Activated T-cell treated with anti-CD3 and anti-CD28 coated beads for 4 hours (primary cell): ENCODE measurements at places on chromosomes 16 and 17.

DNA sequence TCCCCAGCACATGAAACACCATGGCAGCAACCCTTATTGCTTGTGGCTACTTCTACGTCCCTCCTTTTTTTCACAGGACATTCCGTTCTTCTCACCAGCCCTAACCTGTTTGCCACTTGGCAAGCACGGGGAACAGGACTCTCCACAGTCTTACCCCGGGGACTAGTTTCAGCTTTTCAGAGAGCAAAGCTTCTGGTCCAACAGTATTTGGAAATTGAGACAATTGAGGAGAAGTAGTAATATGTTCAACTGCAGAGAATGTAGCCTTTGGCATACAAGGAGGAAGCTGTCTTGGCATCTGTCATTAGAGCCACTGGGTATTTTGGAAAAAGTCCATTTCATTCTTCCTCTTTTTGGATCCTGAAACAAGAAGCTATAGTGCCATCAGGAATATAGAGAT lies 65.7 kb downstream of the MAP2K6 start:
- no peak for DNase-seq

GRCh38 chr16:67961551-67961957 lies 6.9 kb downstream of the SLC12A4 start:
- DNase-seq, result no peak

DNA sequence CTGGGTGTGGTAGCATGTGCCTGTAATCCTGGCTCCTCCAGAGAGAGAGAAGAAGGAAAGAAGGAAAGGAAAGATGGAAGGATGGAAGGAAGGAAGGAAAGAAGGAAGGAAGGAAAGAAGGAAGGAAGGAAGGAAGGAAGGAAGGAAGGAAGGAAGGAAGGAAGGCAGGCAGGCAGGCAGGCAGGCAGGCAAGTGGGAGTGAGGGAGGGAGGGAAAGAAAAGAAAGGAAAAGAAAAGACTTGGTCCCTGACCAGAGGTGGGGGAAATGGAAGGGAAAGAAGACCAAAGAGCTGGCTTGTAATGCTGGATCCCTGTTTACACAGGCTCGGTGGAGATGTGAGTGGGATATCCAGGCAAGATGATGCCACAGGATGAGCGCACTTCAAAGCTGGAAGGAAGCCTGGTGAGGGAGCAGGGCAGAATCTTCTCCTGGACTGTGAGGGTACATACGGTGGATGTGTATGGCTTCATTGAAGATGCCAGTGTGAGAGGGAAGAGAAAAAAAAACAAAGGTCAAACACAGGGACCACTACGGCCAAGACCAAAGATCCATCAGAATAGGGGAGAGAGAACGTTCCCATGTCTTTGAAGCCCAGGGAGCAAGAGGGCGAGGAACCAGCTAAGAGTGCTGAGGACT lies 2.1 kb downstream of the CES1 start:
- DNase-seq, result no peak

DNA sequence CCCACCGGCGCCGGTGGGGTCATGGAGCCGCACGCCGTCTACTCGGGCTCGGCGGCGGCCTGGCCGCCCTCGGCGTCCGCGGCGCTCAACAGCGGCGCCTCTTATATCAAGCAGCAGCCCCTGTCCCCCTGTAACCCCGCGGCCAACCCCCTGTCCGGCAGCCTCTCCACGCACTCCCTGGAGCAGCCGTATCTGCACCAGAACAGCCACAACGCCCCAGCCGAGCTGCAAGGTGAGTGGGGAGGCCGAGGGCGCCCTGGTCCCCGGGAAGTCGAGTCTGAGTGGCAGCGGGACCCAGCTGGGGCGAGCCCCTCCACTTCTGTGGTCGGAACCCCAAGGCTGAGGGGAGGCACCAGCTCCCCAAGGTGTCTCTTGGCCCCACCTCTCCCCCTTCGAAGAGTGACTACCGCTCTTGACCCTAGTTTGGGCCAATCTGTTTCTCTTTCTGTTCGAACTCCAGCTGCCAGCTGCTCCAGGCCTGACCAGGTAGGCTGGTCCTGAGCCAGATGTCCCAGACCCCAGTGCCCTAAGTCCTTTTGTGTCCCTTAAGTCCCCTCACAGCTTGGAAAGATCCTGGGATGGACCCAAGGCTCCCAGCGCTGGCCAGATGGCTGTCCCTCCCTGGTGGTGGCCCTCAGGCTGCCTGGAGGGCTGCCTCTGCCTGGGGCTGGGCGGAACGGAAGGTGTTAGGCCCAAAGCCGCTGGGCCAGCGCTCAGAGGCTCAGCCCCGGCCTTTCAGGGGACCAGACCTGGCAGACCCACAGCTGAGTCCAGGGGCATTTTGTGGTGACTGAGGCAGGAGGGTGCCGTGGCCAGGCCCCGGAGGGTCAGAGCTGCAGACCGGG lies 1.2 kb downstream of the FOXF1 start:
- no peak for DNase-seq

DNA sequence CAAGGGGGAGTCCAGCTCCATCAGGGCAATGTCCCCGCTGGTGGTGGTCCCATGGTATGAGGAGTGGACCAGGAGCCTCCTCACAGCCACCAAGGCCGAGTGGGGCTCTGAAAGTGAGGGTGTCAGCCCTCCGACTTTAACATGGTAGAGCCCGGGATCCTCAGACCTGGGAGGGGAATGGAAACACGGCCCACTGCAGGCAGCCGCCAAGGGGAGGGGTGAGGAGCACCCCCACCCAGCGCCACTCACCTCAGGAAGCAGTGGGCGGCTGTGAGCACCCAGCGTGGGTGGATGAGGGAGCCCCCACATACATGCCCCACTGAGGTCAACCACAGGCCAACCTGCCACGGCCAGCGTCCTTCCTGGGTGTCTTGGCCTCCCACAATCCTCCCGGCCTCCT lies 10.8 kb downstream of the ZG16B start:
- DNase-seq, result no peak

- DNase-seq, result no peak
These were observed 78.2 kb upstream of the MON1B start for GRCh38 chr16:77112746-77113145.

DNA sequence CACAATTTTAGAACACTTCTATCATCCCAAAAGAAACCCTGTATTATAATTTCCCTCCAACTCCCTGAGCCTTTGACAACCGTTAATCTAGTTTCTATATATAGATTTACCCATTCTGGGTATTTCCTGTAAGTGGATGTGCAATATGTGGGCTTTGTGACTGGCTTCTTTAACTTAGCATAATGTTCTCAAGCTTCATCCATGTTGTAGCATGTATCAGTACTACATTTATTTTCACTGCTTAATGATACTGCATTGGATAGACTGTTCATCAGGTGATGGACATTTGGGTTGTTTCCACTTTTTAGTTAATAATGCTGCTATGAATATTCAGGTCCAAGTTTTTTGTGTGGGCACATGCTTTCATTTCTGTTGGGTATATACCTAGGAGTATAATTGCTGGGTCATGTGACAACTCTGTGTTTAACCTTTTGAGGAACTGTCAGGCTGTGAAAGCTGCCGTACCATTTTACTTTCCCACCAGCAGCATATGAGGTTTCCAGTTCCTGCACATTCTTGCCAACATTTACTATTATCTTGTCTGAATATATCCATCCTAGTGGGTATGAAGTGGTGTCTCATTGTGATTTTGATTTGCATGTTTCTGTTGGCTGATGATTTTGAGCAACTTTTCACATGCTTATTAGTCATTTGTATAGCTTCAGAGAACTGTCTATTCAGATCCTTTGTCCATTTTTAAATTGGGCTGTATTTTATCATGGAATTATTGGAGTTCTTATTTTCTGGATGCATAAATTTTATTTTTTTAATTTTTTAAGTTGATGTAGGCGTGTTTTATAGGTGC lies 16.4 kb downstream of the REXO5 start:
- no peak for DNase-seq

DNA sequence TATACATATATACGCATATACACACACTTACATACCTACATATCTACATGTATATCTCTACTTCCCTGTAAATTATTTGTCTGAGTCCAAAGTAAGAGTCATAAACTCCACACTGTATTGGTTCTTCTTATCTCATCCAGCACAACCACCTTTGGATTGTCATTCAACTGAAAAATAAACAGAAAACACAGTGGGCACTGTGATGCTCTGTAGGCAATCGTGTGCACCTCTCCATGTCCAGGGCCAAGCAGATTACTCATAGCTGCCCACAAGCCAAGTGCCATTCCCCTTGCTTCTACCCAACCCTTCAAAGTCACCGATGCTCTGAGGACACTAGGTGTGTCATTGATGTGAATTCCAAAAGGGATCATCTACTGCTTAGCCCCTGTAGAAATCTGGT lies 12.9 kb upstream of the TEKT3 start:
- DNase-seq, result no peak

DNA sequence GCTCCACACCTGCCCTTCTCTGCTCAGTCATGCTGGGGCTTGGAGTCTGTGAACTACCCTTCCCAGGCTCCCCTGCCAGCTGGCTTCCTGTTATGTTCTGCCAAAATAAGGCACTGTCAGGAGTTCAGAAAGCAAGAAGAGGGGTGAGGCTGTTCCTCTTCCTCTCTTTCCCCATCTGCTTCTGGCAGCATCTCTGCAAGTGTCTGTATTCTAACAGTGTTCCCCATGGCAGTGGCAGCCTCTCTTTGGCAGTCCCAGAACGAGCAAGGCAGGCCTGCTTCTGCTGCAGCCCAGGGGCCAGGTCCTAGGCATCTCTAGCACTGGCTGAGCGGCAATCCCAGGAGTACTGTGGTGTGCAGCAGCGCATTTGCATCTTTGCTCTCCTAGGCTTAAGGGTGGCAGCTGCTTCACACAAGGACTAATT lies 219.1 kb downstream of the STX8 start:
- DNase-seq, result no peak

- no peak for DNase-seq
These were observed 122.0 kb upstream of the CHMP6 start for GRCh38 chr17:80869481-80870145.

DNA sequence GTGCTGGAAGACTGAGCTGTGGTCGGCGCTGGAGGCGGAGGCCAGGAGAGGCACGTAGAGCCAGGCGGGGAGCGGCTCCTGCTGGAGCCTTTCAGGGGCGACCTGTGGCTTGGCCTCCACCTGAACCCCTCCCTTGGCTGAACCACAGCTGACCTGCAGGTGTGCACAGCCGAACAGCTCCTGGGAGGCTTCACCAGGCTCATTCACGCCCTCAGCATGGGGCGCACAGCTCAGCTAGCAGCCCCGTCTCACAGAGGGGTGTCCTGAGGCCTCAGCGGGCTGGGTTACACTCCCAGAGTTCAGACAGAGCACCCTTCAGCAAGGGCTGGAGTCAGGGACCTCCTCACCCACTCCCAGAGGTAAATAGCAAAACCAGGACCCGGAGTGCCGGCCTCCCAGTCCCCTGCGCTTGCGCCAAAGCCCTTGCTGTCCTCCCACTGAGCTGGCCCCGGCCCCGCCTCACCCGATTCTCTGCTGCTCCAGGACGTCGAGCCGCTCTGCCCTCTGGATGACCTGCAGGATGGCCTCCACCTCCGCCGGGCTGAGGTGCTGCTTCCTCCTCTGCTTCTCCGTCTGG lies 31.7 kb downstream of the RPH3AL start:
- DNase-seq, result no peak

DNA sequence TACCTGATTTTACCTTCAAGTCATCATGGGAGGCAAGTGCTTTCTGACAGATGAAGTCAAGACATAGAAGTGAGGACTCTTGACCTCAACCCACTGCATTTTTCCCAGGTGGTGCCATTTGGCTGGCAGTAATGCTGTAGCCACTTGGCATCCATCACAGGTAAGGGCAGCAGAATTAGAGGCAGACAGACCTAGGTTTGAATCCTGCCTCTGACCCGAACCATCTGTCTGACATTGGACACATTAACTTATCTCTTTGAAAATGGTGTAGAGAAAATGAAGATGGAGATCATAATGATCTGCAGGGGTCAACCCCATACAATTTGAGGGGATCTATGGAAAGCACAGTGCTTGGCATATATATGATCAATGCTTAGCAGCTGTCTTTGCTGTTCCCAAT lies 505.5 kb downstream of the NPIPA7 start:
- no peak for DNase-seq

GRCh38 chr17:44324092-44324570 lies 492 bp downstream of the SLC25A39 start:
- no peak for DNase-seq

GRCh38 chr16:84528322-84528721 lies 23.9 kb upstream of the MEAK7 start:
- DNase-seq, result no peak

GRCh38 chr17:30552994-30553566 lies 75.9 kb downstream of the GOSR1 start:
- DNase-seq, result no peak

DNA sequence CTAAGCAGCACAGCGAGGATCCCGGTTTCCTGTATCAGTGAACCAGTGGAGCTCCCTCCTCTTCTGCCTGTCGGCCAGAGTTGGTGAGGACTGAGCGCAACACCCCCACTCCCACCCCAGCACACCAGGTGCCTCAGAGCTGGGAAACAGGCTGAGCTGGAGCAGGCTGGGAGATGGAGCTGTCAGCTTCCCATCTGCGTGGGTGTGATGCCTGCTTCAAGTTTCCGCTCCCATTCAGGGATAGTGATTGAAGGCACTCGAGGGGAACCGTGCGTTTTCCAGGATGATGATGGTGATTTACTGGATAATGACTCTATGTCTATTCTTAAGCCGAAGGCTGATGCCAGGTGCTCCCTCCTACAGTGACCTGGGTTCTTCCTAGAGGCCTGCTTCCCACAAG lies 144.5 kb downstream of the TMEM132E start:
- no peak for DNase-seq

GRCh38 chr17:27579304-27579703 lies 51.7 kb upstream of the LGALS9 start:
- DNase-seq, result no peak

GRCh38 chr16:82293671-82294070 lies 123.6 kb upstream of the MPHOSPH6 start:
- no peak for DNase-seq

GRCh38 chr16:154217-155030 lies 2.0 kb downstream of the HBZ start:
- DNase-seq, result no peak

- DNase-seq, result peak; percentile 28
These were observed 21.4 kb downstream of the ENPP7 start for GRCh38 chr17:79752175-79752574.

- no peak for DNase-seq
These were observed 14.1 kb upstream of the ITGB4 start for GRCh38 chr17:75707079-75707571.

DNA sequence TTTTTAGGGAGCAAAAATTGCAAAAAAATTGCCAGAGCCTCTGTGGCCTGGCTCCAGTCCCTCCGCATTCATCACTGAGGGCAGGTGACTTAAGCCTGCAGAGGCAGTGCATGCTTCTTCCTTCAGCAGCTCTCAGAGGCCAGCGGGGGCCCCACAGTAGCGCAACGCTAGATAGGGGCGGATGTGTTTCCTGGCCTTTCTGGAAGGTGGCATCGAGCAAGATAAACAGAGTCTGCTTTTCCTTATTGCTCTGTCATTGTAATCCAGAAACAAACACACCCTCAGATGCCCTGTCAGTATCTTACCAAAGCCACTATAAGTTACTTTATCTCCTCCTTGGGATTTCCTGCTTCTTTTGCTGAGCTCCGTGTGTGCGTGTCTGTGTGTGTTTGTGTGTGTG lies 75.5 kb upstream of the IRX6 start:
- no peak for DNase-seq

GRCh38 chr17:1090465-1091189 lies 89.2 kb downstream of the ABR start:
- DNase-seq, result no peak
